Endodermal cell (in vitro differentiated cells): ENCODE measurements at places on chromosomes 12 and 14. TPM values are rescaled to one million over a fixed set of nuclear protein-coding genes. Genes with fewer than 3 reads are reported as not detected.

- no peak for DNase-seq
Observed at GRCh38 chr12:73330584-73331351, 1058.6 kb downstream of the TRHDE start.

DNA sequence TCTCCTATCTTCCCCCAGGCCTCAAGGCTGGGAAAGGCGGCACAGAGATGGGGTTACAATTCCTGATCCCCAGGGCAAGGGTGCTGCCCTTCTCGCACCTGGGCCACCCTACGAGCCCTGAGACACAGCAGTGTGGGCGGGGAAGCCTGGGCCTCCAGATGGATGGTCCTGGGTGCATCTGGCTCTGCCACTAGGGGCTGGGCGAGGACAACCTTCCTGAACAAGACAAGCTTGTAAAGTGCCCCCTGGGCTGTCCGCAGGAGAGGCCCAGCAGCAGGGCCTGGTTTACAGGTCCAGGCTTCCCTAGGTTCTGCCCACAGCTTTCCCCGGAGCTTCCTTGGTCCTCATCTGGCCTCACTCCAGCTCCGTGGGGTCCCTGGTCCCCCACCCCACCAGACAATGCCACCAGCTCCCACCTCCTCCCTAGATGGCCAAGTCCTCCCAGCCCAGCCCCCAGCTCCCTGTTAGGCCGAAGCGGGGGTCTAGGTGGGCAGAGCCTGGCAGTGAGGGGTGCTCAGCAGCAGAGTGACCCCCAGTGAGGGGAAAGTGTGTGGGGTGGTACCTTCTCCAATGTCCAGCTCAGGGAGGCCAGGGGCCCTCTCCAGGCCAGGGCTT, 8.9 kb downstream of the ARL6IP4 start:
- DNase-seq = peak; percentile 74

DNA sequence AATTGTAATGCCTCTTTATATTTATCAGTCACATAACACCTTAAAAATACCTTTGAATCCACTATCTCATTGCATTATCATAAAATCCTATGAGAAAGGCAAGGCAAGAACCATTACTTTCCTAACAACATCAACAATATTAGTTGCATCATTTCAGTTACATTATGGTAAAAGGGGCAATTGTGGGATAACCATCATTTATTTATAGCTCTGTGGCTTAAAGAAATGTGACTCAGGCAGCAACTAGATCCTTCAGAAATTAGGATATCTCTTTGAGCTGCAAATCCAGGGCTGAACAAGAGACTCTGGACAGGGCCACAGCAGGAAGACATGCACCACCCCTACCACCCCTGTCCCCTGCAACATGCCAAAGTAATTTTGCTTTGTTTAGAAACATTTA, 36.4 kb downstream of the EPS8 start:
- DNase-seq = no peak

- no peak for DNase-seq
Observed at GRCh38 chr14:97603201-97603600, 806.0 kb downstream of the VRK1 start.

DNA sequence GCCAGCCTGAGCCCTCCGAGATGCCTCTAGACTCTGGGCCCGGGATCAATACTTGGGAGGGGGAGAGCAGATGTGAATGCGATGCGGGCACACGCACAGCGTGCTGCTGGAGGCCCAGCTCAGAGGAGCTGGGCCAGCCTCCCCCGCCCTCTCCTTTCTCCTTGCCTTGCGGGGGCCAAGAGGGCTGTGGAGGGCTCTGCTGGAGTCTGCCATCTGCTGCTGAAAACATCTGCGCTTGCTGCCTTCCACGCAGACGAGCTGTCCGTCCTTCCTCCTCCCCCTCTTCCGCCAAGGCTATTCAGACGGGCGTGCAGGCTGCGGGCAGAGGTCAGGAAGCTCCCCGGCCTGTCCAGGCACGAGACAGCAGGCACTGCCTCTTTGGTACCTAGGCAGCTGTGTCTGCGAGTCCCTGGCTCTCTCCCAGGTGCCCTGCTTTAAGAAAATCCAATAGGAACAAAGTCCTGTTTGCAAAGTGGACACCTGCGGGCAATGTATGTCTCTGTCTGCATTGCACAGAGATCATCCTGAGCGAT, 75.2 kb downstream of the SPRING1 start:
- DNase-seq = peak; percentile 67

Gene KRT81
- not detected in 2 replicates for total RNA-seq
